ENCODE measurements at places on chromosomes 2 and 18.

GRCh38 chr18:60549338-60549960, 176.9 kb upstream of the MC4R start:
- peak; percentile 35 for DNase-seq

GRCh38 chr2:119280680-119281079, 57.0 kb downstream of the STEAP3 start:
- no peak for DNase-seq

GRCh38 chr2:37843556-37843955, 81.5 kb upstream of the RMDN2 start:
- no peak for DNase-seq

GRCh38 chr2:215692387-215693079, 256.7 kb upstream of the FN1 start:
- no peak for DNase-seq

GRCh38 chr2:85992611-85993010, 103.8 kb upstream of the ST3GAL5 start:
- DNase-seq = no peak

- peak; percentile 93 for DNase-seq
Observed at GRCh38 chr2:232013701-232014353, 52.3 kb downstream of the DIS3L2 start.

GRCh38 chr2:7203056-7203467, 285.9 kb downstream of the RNF144A start:
- DNase-seq = peak; percentile 26

DNA sequence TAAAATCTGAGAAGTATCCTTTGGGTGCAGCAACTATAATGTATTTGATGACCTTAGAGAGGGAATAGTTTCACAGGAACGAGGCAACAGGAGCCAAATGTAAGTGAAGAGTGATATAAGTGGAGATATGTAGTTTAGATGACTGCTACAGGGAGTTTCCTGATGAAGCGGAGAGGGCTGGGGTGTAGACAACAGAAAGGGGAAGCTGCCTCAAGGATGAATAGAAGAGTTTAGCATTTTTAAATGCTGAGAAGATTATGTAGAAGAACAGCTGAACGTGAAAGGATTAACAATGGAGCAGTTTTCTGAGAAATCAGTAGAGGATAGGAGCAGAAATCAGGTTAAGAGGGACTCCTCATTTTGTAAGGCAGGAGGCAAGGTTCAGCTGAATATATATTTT, 133.3 kb downstream of the LCLAT1 start:
- no peak for DNase-seq

DNA sequence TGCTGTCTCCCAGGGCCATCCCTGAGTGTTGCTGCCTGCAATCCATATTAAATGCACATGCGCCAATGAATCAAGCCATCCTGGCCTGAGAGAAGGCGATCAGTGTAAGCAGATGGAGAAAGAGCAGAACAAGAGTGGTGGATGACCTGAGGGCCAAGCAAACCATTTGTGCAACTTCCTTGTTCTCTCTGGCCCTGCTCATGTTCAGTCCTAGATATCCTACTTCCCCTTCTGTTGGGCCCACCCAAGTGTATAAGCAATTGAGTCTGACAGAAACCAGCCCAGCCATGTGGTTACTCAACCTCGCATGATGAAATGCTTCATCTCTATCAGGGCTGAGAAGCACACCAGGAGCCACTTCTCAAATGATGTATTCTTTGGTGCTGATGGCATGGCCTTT, 383.1 kb upstream of the ID2 start:
- DNase-seq = no peak

GRCh38 chr18:31206787-31207381, 44.2 kb upstream of the DSC1 start:
- DNase-seq = peak; percentile 97

DNA sequence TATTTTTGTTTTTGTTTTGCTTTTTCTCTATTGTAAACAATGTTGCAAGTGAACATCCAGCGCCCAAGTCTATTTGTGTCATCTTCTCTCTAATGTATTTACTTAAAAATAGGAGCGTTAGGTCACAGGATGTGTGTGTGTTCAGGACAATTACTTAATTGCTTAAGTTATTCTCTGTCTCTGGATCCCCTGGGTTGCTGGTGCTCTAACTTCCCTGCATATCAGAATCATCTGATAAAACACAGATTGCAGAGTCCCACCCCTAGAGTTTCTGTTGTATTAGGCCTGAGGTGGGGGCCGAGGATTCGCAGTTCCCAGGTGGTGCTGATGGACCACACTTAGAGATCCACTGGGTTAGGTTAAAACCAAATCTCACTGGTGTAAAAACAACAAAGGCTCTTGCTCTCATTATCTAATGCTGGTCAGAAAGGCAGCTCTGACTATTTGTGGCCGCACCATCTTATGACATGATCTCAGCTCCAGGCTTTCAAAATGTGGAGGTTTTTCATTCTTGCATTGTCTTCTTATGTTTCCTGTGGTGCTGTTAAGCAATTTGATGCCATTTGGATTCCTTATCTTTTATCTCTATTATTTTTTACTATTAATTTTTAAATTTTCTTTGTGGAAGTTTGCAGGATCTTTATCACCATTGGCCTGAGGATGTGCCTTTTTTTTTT, 87.7 kb downstream of the CLIP4 start:
- no peak for DNase-seq

DNA sequence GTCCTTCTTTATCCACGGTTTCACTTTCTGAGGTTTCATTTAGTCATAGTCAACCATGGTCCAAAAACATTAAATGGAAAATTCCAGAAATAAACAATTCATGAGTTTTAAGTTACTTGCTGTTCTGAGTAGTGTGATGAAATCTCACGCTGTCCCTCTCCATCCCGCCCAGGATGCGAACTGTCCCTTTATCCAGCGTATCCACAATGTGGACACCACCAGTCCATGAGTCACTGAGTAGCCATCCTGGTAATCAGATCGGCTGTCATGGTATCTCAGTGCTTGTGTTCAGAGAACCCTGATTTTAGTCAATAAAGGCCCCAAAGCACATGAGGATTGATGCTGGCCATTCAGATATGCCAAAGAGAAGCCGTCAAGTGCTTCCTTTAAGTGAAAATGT, 3.7 kb downstream of the SP140L start:
- no peak for DNase-seq

- DNase-seq = no peak
Observed at GRCh38 chr2:9284521-9285297, 78.1 kb downstream of the ASAP2 start.

GRCh38 chr2:96847586-96847985, 3.8 kb upstream of the ANKRD23 start:
- no peak for DNase-seq

DNA sequence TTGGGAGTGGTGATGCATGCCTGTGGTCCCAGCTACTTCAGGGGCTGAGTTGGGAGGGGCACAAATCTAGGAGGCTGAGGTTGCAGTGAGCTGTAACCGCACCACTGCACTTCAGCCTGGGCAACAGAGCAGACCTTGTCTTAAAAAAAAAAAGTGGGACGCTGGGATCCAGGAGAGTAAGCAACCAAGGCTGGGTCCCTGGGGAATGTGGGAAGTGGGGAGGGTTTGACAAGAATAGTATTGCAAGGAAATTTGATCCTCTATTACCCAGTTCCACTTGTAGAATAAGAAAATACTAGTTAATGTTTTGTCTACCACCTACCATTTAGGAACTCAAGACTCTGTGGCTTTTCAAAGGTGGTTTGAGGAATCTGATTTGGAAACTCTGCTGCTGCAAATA, 21.1 kb upstream of the DYTN start:
- no peak for DNase-seq

DNA sequence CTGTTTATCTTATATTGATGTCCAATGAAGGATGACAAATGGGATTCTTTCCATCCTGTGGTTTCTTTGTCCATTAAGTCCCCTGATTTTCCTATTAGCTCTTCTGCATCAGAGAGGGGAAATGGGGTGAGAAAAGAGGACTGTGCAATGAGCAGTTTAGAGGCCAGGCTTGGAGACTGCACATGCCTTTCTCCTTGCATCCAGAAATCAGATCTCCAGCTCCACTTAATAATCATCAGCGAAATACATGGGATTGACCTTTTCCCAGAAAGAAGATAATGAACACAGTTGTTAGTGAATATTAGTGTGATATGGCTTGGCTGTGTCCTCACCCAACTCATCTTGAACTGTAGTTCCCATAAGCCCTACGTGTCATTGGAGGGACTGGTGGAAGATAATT, 697.4 kb downstream of the CBLN2 start:
- DNase-seq = no peak

DNA sequence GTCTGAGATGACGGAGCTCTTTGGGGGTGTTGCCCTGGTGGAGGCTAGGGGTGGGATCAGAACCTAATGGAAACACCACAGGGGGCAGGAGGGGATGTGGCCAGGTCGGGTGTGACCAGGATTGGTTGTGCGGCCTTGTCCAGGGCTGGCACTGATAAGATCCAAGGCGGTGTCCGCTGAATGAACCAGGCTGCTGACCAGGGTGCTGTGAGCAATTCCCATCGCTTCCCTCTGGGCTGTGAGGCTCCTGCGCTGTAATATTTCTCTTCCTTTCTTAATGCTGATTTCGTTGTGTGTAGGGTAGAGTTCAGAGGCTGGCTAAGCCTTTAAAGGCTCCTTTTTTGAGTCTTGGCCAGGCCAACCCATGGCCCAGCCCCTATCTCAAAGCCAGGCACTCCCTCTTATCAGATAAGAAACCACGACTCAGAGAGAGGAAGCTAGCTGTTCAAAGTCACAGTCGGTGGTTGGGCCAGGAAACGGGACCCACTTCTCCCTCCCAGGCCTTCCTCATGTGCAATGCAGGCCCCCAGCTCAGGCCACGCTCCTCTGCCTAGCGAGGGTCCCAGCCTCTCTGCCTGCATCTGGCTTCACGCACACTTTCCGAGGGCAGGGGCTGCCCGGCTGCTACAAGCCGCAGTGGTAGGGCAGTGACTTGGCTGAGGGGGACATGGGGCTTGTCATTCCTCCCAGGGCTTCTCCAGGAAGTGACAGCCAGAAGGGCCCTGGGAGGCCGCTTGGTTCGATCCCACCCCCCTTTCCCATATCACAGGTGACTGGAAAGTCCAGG, 26.0 kb upstream of the FOSL2 start:
- no peak for DNase-seq

DNA sequence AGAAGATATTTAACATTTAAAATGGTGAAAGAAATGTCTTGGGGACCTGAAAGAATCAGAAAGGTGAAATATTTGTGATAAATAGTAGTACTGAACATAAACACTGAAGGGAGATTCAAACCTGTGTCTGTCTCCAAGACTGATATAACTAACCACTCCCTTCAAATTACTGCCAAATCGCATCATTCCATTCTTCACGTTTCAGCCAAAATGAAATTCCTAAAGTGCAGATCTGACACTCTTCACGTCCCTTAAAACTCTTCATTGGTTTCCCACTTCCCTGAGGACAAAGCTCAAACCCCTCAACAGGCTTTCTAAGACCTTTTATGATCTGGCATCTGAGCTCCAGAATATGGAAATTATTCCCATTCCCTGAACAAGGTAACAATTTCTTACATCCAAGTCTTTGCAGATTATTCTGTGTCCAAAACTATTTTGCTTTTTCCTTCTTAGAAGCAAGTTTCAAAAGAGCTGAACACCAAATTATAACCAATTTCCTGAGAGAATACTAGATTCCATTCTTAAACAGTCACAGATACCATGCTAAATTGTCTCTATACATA, 18.9 kb downstream of the SLC8A1 start:
- no peak for DNase-seq

DNA sequence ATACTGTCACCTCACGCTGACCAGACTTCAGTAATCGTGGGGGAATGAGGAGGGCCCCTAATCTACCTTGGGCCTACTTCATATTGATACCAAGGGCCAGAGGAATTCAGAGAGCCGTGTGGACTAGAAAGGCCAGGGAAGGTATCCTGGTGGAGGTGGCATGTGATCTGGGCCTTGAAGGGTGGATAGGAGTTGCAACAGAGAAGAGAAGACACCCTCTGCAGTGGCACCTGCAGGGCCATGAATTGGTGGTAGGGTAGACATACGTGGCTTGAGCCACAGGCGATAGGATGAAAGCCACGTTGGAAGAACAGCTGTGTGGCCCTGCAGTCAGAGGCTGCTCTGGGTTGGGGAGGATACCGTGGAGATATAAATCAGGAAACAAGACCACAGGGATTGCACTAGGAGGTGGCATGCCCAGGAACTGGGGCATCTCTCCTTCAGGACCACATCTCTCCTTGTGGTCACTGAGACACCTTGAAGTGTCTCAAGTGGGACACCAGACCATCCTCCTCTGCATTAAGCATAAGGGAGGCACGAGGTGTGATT, 141.4 kb downstream of the CYP26B1 start:
- no peak for DNase-seq

DNA sequence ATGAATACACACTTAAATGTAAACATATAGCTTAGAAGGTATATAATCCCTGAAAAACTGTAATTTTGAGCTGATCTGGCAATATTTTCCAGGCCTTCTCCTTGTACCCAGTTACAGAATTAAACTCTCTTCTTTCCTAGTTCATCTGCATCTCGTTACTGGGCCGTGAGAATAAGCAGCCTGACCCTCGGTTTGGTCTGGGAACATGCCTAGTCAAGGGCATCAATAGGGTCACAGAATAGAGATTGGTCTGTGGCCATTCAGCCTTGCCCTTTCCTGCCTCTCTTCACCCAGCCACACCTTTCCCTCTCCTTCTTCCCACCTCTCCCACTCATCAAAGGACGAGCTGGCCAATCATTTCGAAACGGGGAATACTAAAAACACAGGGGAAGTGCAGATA, 27.3 kb downstream of the SULT1C2 start:
- no peak for DNase-seq

DNA sequence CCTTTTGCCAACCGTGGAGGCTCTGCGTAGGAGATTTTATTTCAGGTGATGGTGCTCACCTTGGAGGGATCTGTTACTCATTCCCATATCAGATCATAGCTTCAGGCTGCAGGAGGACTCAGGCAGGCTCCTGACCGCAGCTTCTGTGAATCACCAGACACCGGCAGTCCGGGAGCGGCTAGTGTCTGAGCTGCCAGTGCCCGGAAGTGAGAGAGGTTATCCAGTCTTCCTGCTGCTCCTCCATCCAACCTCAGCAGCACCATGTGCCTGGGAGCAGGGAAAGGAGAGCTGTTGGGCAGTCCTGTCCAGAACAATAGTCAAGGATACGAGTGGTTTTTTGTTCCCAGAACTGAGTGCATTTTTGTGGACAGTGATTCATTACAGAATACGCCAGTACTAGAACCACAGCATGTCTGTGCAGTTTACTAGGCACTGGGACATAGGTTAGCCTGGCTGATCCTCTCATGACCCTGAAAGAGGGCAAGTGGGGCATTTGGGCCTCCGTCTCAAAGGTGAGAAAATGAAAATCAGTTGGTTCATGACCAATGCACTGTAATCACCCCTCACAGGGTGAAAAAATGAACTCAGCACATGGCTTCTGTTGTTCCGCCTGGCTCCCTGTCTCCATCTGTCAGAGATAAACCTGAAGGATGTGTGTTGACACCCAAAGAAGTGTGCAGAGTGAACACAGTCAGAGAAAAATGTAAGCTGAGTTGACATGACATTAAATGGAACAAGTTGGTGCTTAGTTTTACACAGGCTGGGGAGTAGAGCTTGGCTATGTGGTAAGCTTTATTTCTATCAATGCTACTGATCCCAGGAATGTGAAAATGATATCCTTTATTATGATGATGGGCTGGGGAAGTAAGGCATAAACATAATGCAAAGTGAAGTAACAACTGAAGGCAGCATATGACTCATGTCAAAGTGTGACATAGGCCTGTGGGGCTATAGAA, 12.2 kb downstream of the FHOD3 start:
- DNase-seq = peak; percentile 100
